ENCODE measurements at places on chromosomes 4 and X.

GRCh38 chr4:132827522-132827921 lies 321.6 kb upstream of the PCDH10 start:
- DNase-seq, result no peak

DNA sequence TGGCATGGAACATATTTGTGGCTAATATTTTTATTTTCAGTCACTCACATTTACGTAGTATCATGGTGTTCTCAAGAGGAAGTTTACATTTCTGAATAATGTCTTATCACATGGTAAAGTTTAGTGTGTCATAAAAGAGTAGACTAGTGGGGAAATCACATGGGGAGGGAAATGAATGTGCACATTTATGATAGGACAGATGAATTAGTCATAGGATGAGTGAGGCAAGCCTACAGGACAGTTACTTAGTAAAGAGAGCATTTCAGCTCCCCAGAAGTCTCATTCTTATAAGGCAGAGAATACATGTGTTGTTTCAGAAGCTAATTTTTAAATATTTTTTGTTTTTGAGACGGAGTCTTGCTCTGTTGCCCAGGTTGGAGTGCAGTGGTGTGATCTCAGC lies 6.2 kb downstream of the GK start:
- no peak for DNase-seq

- DNase-seq, result no peak
Observed at GRCh38 chr4:187075514-187075913, 351.9 kb upstream of the FAT1 start.

GRCh38 chr4:55763996-55764395 lies 55.6 kb upstream of the EXOC1L start:
- DNase-seq, result no peak

DNA sequence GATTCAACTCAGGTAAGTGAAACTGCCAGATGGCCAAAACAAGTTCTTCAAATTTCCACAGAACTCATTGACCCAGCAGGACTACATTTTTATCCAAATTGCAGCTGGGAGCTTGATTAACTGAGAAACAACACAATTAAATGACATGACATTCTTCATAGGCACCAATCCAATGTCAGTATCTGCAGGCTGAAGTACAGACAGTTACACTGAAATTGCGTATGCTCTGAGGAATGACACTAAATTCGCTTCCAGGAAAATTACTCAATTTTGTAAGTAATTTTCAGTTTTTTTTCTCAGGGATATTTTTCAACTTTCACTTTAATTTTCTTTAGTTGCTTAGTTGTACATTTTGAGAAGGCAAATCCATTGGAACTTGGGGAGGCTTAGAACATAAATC lies 4.5 kb downstream of the C1GALT1C1 start:
- no peak for DNase-seq

DNA sequence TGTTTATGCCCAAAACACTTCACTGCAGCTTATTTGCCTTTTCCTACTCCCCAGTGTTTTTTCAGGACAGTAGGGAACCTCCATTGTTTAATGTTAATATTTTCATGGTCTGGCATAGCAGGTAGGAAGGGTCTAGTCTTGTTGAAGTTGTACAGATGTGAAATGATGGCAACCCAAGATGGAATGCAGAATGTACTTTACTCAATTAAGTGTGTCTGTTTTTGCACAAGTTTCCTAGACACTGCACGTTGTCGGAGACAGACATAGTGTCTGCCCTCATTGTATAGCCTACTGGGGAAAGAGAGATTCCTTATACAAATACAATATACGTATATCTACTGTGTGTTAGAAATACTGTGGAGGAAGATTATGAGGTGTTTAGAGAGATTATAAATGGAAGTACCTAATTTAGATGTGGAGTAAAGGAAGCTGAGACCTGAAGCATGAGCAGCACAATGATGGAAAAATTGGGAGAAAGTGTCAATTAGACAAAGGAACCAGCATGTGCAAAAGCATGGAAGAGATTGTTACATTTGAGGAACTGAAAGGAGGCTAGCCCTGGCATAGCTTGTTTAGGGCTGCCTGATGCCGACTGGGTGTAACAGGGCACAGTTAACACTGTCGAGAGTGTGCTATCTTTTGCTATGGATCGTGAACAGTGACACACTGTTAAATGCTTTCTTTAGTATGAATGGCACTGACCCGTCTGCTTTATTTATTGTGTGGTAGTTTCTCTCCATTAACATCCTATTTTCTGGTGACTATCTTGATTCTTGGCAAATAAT lies 18.4 kb downstream of the CPEB2 start:
- DNase-seq, result no peak

GRCh38 chr4:153481478-153481877 lies 15.3 kb downstream of the TMEM131L start:
- no peak for DNase-seq

DNA sequence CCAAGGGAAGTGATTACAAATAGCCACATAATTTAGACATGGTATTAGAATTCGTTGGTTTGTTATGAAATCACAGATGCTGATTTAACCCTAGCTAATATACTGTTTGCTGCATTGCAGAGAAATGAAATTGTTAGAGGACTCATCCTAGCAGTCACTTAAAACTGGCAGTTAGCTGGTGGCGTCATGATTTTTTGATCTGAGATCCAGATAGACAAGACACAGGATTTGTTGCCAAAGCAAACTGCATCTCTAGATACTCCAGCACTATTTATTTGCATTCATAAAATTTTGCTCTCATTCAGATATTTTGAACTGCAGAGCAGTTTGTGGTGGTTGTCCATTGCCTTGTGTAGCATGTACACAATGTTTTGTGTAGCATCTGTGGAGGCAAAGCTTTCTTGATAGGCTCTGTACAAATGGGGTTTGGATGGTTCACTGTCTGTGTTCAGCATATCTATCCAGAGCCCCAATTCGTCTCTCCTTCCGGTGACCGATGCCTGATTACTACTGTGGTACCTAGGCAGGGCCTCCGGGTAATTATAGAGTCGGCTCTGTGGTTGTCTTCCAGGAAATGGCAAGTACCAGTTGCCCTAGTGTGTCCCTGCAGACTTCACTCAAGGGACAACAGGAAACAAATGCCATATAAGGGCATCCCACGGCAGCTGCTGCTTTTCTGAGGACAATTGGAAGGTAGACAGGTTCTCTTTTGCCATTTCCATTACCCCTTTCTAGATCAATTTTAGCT lies 30.1 kb upstream of the SPARCL1 start:
- DNase-seq, result peak; percentile 0

DNA sequence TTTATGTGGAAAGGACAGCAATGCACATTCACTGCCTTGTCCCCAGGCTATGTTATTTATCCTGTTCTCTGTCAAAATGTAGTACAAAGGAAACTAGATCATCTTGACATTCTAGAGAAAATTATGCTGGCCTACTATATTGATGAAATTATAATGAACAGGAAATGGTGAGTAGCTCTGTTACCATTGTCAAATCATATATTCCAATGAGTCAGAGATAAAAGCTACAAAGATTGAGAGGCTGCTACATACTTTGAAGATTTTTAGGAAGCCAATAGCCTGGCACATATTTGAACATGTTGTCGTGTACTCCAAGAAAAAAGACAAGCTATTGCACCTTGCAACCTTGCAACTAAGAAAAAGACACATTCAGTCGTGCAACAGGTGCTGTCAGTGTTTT lies 52.7 kb upstream of the TET2 start:
- DNase-seq, result no peak

GRCh38 chrX:78650906-78651437 lies 8.2 kb downstream of the RTL3 start:
- no peak for DNase-seq

DNA sequence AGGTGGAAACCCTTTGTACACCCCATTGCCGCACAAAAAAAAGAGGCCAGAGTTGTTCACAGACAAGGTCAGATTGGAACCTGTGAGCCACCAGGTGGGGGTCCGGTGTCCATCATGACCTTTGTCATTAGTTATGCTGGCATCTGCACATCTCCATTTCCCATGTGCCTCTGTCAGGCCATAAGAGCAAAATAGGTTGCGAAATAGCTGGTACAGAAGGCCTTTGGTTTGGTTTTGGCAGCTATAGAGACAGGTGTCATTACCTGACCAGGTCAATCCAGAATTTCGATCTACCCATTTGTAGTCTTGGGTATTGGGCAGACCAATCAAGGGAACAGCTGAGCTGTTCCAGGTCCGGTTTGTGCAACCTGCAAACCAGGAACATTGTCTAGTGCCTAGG lies 6.6 kb downstream of the ERVMER34-1 start:
- no peak for DNase-seq

GRCh38 chrX:132022198-132022966 lies 720 bp upstream of the STK26 start:
- DNase-seq, result no peak

GRCh38 chr4:36758312-36759178 lies 477.1 kb downstream of the DTHD1 start:
- no peak for DNase-seq

DNA sequence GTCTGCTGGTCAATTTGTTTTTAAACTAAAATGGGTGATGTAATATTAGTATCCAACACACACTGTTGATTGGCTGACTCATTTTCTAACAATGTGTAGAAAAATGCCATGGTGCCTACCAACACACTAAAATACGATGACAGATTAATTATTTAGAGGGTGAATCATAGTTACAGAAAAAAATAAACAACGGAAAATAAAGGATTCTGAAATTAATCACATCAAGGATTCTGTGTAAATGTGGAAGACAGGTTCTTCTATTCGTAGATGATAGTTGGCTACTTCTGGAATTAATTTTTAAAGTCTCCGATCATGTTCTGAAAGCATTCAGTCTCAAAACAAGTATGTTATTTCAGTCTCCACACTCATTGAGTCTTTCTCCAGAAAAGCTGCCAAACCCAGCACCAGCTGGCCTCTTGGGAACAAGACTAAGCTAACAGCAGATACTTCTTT lies 8.2 kb upstream of the IQCM start:
- DNase-seq, result no peak

- DNase-seq, result no peak
Observed at GRCh38 chrX:105063743-105064142, 156.8 kb downstream of the TEX13A start.

DNA sequence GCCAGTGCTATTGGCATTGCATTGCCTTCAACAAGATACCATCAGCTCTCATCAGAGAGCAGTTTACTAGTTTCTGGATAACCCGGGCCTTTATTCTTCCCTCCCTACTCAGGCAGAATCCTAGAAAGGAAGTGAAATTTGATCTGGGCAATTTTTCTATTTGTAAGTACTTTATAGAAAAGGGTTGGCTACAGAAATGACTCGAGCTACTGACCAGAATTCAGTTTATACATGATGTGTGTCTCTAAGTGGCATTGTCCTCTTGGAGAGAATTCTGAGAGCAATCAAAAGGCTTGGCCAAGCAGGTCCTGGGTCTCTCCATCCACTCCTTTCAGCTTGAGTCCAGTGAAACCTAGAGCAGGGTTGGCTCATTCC lies 192.7 kb upstream of the LEF1 start:
- DNase-seq, result no peak

DNA sequence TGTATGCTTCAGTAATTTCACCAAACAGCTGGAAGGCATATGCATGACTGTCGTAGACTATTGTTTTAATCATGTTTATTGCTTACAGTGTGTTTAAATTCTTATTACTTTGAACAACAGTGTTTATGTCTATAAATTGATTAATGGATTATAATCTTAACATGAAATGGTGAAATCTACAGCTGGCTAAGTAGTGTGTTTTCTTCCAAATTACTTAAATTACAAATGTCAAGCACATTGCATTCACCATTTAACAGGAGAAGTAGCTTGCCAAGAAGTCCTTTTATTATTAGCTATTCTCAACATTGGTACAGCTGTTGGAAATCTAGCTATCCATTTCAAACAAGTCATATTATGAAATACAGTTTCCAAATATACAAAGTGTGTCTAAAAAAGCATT lies 849.3 kb upstream of the PCDH10 start:
- DNase-seq, result no peak

- no peak for DNase-seq
Observed at GRCh38 chr4:182185491-182185890, 57.7 kb upstream of the TENM3 start.

- DNase-seq, result no peak
Observed at GRCh38 chr4:85784947-85785346, 310.0 kb downstream of the ARHGAP24 start.

DNA sequence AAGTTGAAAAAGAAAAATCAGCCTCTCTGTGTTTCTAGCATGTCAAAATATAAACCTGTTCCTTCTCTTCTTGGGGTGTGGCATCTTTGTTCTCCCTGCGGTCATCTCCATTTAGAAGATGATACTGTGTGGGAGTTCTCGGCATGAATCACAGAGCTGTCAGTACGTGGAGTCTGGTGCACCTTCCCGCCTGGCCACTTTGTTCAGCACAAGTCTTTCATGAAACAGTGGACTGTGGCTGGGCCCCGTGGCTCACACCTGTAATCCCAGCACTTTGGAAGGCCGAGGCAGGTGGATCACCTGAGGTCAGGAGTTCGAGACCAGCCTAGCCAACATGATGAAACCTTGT lies 166.5 kb downstream of the MAML3 start:
- DNase-seq, result no peak

DNA sequence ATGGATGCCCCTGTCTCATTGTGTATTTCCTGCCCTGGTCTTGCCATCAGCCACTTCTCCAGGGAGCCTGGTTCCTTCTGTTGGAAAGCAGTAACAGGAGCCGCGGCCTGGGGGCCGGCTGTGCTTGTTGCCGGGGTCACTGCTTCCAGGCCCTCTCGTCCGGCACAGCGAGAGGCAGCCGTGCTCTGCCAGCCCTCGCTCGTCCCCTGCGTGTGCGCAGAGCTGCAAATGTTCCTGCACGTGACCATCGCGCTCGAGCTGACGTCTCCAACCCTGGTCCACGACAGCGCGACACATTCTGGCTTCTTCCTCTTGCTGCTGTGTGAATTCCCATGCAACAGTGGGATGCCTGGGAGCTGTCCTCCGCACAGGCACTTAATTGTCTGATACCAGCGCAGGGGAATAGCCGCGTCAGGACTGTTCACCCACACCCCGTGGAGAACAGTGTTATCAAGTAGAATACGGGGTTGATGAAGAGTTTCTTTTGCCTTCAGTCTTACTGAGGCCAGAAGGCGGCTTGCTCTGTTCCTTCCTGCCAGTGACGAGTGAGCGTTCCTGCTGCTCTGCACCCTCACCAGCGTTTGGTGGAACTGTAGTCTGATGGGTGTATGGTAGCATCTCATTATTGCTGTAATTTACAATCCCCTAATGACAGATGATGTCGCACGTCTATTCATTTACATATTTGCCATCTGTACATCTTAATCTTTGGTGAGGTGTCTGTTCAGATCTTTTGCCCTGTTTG lies 12.3 kb downstream of the PDE6B start:
- no peak for DNase-seq

DNA sequence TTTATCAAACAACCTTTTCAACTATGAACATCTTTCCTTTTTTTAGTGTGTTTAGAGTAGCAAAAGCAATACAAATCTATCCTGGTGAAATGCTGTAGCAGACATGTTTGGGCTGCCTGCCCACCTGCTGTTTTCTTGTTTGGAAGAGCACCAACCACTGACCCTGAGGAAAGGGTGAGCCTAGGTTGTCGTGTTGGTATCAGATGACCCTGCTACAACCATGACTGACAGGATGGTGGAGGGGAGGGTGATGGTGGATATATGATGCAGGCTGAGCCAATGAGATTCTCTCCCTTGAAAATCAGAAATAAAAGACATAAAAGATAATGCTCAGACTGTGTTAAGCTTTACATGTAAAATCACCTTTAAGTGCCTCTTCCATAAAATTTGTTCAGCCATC lies 201.2 kb downstream of the NPNT start:
- DNase-seq, result no peak

Data from stimulated activated CD4-positive, alpha-beta T cell treated with anti-CD3 and anti-CD28 coated beads, Interleukin-12 subunit alpha, Interleukin-12 subunit beta, amount 100 ng/mL, for 4 hours (primary cell).